Stimulated activated CD8-positive, alpha-beta memory T cell treated with anti-CD3 and anti-CD28 coated beads, Interleukin-2, amount 100 ng/mL, for 1 hour (primary cell): ENCODE measurements at places on chromosomes 7 and 10.

- no peak for DNase-seq
Measured at GRCh38 chr10:54708021-54708420, 93.0 kb downstream of the PCDH15 start.

DNA sequence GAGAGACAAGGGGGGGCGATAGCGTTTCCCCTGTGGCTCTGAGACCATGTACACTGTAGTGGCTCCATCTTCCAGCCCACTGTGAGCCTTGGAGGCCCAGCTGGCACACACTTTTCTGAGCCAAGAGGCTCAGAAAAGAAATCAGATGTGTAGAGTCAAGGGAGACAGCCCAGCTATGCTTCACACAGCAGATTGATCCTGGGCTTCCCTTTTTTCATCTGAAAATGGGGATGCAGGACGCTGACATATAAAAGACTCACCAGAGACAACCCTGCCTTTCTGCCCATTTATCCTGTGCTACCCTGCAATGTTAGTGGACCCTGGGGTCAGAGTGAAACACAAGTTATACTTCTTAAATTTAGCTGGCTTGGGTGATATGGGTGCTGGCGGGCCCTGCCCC, 14.3 kb downstream of the TMEM273 start:
- no peak for DNase-seq

DNA sequence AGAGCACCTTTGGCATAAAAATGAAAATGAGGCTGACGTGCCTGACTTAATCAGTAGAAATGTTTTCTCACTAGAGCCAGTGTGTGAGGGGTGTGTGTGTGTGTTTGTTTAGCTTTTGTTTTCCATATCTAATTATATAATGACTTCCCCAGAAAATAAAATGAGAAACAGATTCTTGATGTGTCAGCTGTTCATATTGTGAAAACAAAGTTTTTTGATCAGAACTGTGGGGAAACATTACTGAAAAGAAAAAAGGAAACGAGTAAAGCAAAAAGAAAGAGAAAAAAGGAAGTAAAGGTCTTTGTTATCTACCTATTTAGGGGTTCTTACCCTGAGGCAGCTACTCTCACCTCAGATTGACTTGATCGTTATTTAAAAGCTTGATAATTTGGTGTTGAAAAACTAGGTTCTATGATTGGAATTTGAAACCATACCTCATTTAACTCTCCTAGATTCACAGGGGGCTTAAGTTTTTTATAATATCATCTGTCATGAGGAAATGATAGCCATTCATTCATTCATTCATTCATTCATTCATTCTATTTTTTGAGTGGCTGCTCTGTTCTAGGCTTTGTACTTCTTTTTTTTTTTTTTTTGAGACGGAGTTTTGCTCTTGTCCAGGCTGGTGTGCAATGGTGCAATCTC, 58.0 kb downstream of the CREM start:
- DNase-seq = no peak

- DNase-seq = no peak
Measured at GRCh38 chr7:1158203-1159126, 1.5 kb downstream of the ZFAND2A start.

DNA sequence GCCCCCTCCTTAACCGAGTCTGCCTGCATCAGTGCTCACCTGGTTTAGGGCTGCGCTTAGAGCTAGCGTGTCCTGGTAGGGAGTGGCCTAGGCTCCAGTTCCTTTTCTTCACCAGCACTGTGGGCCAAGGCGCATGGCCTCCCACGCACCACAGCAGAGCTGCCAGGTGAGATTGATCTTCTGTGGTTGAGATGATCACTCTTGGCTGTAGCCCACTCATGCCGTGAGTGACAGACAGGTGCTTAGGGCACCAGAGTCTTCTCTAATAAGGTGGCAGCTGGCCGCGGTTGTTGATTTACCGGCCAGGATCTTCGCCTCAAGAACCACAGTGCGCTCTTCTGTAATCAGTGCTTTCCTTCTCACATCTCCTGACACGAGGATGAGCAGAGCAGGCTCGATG, 157.2 kb upstream of the INSYN2A start:
- no peak for DNase-seq

GRCh38 chr7:87330316-87330715, 15.1 kb upstream of the CROT start:
- DNase-seq = no peak

DNA sequence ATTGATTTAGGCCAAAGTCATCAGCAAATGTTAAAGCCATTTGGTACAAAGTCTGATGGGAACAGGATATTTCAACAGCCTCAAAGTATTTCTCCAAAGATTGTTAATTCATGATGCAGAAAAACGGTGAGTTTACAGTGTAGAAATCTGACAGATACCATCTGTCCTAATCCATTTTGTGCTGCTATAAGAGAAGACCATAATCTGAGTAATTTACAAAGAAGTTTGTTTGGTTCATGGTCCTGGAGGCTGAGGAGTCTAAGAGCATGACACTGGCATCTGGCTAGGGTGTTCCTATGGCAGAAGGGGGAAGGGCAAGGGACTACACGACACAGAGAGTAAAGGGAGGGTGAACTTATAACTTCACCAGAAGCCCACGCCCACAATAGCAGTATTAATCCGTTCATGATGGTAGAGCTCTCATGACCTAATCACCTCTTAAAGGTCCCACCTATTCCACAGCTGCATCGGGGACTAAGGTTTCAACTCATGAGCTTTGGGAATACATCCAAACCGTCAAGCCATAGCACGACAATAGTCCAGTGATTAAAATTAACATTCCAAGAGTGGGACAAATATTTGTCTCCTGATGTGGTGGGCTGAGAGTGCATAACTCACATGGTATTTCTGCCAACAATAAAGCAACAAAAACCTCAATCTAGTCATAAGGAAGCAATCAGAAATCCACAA, 298.6 kb upstream of the AKR1E2 start:
- DNase-seq = no peak
